T-helper 1 cell treated with Interleukin-12 subunit alpha and Interleukin-12 subunit beta and Interleukin-4 antibody, amounts not matched to agents 30 ng/mL and 1 ng/mL, for 36 hours (primary cell): ENCODE measurements at places on chromosomes 12 and 14. TPM values are rescaled to one million over a fixed set of nuclear protein-coding genes. Genes with fewer than 3 reads are reported as not detected.

Gene ZDHHC22
- total RNA-seq = not detected in 2 replicates

Gene GNPTAB
- 62.4 and 63.1 TPM in 2 replicates for total RNA-seq

Gene ANKS1B
- total RNA-seq = 0.46 and 1.2 TPM in 2 replicates

Gene CLEC7A
- 0.73 and 0.83 TPM in 2 replicates for total RNA-seq

Gene SERPINA5
- total RNA-seq = not detected in 2 replicates

Gene SYT10
- total RNA-seq = not detected in 2 replicates

Gene AICDA
- 0.17 TPM in 1 of 2 replicates, not detected in the other for total RNA-seq

Gene NDRG2
- 2.6 and 4.6 TPM in 2 replicates for total RNA-seq

Gene SPX
- 0.95 and 1.2 TPM in 2 replicates for total RNA-seq

Gene SLC4A8
- 6.8 and 9.4 TPM in 2 replicates for total RNA-seq

Gene NRXN3
- total RNA-seq = not detected in 2 replicates

Gene NEUROD4
- total RNA-seq = not detected in 2 replicates

Gene PALS1
- 6.9 and 8.1 TPM in 2 replicates for total RNA-seq

Gene FMNL3
- total RNA-seq = 49.0 and 50.2 TPM in 2 replicates

Gene CAPZA3
- total RNA-seq = not detected in 2 replicates

Gene RNASE7
- total RNA-seq = not detected in 2 replicates

Gene CRIP1
- 220 and 231 TPM in 2 replicates for total RNA-seq

Gene SLC38A2
- 145 and 148 TPM in 2 replicates for total RNA-seq

Gene UNG
- total RNA-seq = 48.0 and 52.6 TPM in 2 replicates

Gene CCDC88C
- 189 and 196 TPM in 2 replicates for total RNA-seq

Gene TRMT5
- 9.0 and 10.1 TPM in 2 replicates for total RNA-seq

Gene TBX3
- not detected in 2 replicates for total RNA-seq

Gene CPM
- 7.7 and 9.6 TPM in 2 replicates for total RNA-seq

Gene LRIG3
- total RNA-seq = 0.27 and 0.34 TPM in 2 replicates

Gene SLC8A3
- total RNA-seq = 0.25 and 0.29 TPM in 2 replicates

Gene PABPN1
- total RNA-seq = 193 TPM in 2 replicates

Gene FLRT2
- total RNA-seq = not detected in 2 replicates

Gene CYP46A1
- total RNA-seq = not detected in 2 replicates

Gene CCDC197
- 0.15 TPM in 1 of 2 replicates, not detected in the other for total RNA-seq

Gene KRT78
- not detected in 2 replicates for total RNA-seq

Gene MYH6
- 0.56 and 1.2 TPM in 2 replicates for total RNA-seq

Gene LRP1-AS
- total RNA-seq = not detected in 2 replicates

Gene IL26
- 5.7 and 6.6 TPM in 2 replicates for total RNA-seq

Gene PMEL
- not detected in 2 replicates for total RNA-seq

Gene HPD
- total RNA-seq = not detected in 2 replicates

Gene PAPLN
- 0.71 and 1.0 TPM in 2 replicates for total RNA-seq

Gene SAMD15
- total RNA-seq = 0.41 TPM in 1 of 2 replicates, not detected in the other

Gene ADSS1
- total RNA-seq = 0.66 and 0.80 TPM in 2 replicates

Gene APEX1
- total RNA-seq = 135 and 144 TPM in 2 replicates

Gene SLC5A8
- total RNA-seq = not detected in 2 replicates

Gene CABP1
- 0.29 and 0.32 TPM in 2 replicates for total RNA-seq

Gene CISTR
- total RNA-seq = not detected in 2 replicates

Gene AKAP3
- total RNA-seq = 1.4 TPM in 2 replicates

Gene PTPRO
- total RNA-seq = 5.4 and 8.3 TPM in 2 replicates

Gene ZNF891
- total RNA-seq = 2.1 and 2.2 TPM in 2 replicates

Gene CLEC9A
- not detected in 2 replicates for total RNA-seq

Gene TSHR
- 3.6 and 4.4 TPM in 2 replicates for total RNA-seq

Gene RNU6-8
- total RNA-seq = not detected in 2 replicates

Gene FAR2
- 9.6 and 11.3 TPM in 2 replicates for total RNA-seq
